Lung microvascular endothelial cell (primary cell): ENCODE measurements at places on chromosomes 6 and 20.

GRCh38 chr6:111242452-111242851, 155.1 kb downstream of the SLC16A10 start:
- DNase-seq, result no peak

DNA sequence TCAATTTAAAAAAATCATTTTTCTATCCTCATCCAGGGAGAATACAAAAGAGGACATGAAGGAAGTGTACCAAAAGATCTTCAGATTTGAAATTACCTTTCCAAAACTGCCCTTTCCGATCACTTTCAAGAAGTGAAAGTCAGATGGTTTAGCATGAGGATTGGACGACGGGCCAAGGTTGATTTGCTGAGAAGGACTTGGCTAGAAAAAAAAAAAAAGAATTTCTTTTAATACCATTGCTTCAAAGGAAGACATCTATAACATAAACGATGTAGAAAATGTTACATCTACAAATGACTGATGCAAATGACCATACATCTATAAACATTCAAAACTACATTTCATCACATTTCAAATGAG, 120.9 kb upstream of the SLC2A12 start:
- DNase-seq, result peak; percentile 31

DNA sequence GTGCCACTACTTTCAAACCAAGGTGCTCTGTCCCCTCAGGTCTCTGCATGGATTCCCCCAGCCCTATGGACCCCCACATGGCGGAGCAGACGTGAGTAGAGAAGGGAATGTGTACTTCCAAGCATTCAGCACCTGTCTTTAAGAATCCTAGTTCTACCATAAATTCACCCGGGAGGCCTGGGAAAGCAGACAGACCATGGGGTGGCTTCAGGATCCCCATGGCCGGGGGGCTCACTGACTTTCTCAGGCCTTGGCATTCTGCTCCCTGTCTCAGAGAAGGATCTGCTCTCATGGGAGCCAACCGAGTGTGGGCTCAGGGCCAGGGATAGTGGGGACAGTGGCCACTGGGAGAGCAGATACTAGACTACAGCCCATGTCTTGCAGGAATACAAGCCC, 2.3 kb downstream of the CDC25B start:
- no peak for DNase-seq

DNA sequence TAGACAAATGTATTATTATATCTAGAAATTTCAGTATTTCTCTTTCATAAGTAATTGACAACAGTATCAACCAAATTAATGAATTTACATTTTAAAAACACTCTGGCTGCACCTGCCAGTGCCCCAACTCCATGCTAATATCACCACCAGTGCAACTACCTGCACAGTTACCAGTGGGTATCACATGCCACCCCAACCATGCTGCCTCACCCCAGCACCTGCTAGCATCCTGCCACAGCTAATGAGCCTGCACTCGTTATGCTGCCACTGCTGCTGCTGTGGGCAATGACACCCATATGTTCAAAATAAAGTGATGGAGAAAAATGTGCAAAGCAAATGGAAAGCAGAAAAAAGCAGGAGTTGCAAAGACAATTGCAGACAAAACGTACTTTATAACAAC, 855.9 kb upstream of the MANEA start:
- no peak for DNase-seq

DNA sequence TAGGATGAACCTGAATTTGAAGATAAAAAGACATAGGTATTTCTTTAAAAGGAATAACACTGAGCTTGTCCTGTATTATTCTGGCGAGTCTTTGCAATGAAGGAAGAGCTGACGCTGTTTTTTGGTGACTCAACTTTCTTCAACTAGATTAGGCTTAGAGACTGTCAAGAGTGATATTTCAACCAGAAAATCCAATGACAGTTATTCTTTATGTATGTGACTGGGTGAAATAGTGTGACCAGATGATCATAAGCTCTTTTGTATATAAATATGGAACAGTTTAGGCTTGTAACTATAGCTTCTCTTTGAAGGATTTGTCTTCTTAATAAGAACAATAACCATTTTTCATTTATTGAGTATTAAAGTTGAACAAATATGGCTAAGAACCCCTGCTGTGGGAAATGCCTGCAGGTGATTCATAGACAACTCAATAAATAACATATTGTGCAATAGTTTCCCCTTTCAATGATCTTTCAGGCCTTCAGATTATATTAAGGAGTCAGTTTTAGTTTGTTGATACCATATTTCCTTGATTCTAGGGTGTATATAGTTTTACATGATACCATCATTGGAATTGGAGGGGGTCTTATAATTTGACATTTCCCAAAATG, 265.6 kb upstream of the JAG1 start:
- peak; percentile 66 for DNase-seq
